Stimulated activated CD8-positive, alpha-beta memory T cell treated with anti-CD3 and anti-CD28 coated beads, Interleukin-2, amount 100 ng/mL, for 1 hour (primary cell): ENCODE measurements at places on chromosomes 13 and 19.

GRCh38 chr13:28650284-28650683 is 8.6 kb upstream of the POMP start:
- DNase-seq = no peak

DNA sequence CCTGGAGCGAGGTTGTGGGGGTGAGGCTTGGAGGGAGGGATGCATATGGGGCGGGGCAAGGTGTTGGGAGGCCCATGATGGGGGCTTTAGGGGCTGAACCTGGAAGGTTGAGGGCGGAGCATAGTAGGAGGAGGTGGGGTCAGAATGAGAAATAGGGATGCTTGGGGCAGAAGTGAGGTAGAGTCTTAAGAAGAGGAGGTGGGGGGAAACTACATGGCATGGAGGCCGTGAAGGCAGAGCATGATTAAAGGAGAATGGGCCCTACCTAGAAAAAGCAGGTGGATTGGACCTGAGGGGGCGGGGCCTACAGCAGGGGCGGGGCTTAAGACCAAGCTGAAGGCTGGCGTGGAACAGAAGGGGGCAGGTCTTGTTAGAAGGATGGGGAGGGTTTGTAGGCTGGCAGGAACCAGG is 799 bp downstream of the NR1H2 start:
- no peak for DNase-seq

DNA sequence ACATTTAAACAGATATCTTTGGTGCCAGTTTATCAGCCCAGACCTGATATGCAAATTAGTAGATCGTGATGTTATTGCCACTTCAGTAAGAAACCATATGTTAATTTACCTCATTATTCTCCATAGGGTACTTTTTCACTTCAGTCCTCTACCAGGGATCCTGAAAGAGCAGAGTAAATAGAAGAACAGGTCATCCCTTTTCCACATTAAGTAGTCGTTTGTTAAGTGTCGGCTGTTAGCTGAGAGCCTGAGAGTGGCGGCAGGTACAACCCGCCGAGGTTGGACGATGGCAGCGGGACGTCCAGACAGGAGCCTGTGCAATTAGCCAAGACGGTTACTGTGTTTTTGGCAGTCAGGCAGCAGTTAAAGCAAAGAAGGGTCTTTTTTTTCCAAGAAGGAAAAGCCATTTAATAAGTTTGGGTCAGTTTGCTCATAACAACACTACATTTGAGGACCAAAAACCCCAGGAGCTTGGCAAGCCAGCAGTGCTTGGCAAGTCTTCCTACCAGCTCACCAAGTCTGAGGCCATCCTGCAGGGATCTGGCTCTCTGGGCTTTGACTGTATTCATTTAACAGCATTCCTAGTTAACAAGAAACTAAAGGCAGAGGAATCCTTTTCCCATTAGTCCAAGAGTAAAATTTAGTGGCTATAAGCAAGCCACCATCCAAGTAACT is 231.8 kb downstream of the SHISA2 start:
- no peak for DNase-seq

GRCh38 chr19:17332677-17333581 is 1.7 kb downstream of the ANO8 start:
- DNase-seq = no peak

DNA sequence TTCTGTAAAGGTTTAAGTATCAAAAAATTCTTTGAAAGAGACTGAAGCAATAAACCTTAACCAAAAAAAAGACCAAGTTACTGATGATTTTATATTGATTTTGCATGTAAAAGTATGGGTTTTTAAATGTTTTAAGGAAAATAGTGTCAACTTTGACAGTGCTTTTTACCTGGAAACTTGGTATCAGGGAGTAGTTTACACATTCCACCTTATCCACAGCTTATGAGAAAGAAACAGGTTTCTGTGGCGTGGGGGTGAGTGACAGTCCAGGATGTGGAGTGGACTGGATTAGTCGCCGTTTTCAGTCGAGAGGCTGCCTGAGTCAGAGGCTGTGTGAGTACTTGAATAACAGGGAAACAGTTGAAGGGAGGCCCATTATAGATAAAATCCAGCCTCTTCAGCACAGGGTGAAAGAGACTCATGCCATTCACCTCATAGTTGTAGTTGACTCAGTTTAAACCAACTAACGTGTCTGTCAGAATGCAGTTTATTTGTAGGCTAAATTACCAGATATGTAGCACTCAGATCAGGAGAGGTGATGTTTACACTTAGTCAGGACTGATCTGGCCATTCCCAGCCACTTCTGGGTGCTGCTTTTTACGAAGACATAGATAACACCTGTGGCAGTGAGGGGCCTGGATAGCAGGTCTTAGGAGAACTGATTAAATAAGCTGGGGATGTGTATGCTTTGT is 595 bp upstream of the GPR183 start:
- no peak for DNase-seq

GRCh38 chr19:38424272-38424671 is 1.7 kb downstream of the RASGRP4 start:
- no peak for DNase-seq

GRCh38 chr19:41386442-41386841 is 10.1 kb downstream of the TMEM91 start:
- no peak for DNase-seq

GRCh38 chr19:11541238-11541637 is 2.6 kb downstream of the CNN1 start:
- DNase-seq = no peak

DNA sequence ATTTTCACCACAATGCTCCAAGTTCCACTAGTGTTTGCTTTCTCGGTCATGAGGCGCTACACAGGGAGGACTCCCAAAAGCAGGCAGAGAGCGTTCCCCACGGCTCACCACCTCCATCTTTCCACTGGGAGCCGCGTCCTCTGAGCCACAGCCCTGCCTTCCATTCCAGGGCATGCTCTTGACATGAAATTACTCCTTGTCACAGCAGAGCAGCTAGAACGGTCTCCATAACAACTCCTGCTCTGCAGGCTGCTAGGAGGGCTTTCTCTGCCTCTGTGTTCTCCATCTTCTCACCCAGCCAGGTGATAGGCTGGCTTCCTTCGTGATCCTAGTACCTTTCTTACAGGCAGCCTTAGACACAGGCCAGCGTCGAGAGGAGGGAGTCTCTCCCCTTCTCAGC is 171.8 kb upstream of the UBL3 start:
- DNase-seq = no peak

DNA sequence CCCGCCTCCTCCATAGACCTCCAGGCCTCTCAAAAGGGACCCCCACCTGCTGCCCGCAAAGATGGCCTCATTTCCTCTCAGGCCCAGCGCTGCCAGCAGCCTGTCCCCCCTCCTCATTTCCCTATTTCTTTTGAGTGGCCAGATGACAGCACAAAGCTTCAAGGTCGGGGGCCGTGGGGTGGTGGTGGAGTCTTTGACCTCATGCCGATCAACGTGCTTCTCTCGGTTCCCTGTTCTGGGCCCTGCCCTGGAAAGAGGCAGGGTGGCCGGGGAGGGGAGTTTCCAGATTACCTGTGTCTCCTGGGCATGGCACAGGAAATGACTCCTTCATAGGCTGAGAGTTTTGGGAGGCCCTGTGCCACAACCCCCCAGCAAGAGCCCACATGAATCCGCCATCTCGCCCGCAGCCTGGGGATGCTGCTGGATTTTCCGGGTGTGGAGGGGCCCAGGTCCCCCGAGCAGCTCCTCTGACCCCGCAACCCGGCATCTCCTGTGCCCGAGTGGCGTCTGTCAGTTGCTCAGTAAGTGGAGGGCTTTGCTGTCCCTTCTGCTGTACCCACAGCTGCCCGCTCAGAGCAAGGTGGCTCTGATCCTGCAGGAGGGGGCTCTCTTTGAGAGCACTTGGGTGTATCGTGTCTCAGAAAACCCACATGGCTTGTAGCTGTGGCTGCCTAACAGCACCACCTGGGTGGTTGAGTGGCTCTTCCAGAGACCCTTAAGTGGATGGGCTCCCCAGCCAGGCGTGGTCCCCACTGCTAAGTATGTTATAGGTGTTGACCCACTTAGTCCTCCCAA is 139.4 kb downstream of the SIPA1L3 start:
- no peak for DNase-seq

DNA sequence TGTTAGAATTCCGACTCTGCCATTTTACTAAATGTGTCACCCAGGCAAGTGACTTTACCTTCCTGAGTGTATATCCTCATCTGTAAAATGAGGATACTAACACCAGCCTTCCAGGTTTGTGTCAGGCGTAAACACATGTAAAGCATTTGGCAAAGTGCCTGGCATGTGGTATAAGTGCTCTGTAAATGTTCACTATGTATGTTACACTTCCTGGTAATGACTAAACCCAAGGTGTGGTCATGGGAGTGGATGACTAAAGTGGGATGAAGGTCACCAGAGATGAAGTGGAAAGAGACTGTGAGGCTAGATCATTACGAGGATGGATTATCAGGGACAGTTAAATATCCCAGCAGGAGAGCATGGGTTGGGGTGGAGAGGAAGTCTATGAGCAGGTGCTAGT is 25.6 kb downstream of the DEDD2 start:
- DNase-seq = no peak
